ENCODE measurements at places on chromosomes 4 and X.

DNA sequence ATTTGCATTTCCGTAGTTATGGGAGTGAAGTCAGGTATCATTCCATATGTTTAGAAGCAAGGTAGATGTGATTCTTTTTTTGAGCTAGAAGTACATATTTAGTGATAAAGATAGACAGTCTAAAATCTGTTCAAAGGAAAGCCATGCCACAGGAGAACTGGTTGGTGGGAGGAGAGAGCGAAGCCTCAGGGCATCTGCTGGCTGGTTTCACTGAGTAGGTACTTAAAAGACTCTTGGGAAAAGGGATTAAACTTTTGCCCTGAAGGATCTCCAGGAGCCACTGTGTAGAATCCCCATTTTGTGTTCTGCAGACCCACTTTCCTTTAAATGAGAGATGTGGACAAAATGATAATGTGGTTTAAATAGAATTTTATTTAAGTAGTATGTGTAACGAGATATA is 89.6 kb downstream of the SHROOM2 start:
- DNase-seq = no peak

DNA sequence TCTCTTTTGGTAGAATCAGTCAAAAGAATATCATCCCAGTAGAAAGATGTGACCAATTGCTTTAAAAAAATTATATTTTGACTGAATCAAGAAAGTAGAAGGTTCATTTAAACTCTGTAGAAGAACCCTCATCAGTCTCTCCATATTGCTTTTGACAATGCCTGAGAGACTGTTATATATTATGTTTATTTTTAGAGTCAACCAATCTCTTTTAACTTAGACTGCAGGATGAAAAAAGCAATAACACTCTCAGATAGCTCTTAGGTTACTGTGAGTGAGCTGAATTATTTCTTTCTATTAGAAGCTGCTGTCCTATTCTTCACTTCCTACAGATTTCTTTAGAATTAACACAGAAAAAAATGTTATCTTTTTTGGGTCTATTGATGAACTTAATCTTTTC is 38.1 kb downstream of the GALNTL6 start:
- no peak for DNase-seq

GRCh38 chrX:123550829-123551228 is 182.0 kb downstream of the THOC2 start:
- no peak for DNase-seq

DNA sequence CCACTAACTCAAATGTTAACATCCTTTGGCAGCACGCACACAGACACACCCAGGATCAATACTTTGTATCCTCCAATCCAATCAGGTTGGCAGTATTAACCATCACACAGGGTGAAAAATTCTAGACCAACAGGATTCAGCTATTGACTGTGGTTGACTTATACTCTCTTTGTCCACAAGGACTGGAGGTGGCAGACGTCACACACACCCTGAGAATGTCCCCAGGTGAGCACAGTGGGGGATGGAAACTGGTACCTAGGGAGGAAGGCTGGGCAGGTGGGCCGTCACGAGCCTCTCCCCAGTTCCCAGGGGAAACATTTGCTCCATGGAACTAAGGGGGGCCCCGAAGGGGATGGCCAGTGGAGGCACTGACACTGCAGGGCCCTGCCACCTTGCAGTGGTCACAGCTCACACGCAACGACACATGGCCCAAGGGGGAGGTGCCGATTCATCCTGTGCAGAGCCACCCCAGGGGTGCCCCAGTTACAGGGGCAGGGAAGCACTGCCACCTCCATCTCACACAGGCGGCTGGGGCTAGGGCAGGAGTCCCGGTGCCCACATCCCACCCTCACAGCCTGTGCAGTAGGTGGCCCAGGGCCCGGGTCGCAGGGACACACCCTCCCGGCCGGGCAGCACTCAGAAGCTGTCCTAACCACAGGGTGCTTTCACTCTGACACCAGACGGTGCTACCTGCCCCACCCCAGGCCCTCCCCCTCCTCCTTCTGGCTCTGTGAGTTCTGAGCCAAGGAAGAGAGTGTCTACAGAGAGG is 17.4 kb downstream of the ZFYVE28 start:
- no peak for DNase-seq

DNA sequence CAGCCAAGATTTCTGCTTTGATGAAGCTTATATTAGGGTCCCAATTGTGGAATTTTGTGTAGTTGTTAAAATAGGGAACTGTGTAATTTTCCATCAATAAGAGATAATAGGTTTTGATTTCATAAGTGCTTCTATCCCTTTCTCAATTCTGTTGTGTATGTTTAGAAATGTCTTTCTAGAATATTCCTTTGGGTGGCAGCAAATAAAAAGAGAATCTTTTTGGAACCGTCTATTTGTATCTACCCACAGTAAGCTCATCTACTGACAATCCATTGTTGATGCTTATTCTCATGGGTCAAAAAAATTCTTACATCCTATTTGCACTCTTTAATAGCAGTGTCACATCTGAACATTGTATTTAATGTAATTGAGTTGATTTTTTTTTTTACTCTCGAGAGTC is 61.7 kb downstream of the TMA16 start:
- no peak for DNase-seq

- no peak for DNase-seq
Observed at GRCh38 chr4:122847931-122848330, 21.3 kb downstream of the FGF2 start.

GRCh38 chr4:82373486-82373815 is 340 bp downstream of the HNRNPD start:
- no peak for DNase-seq

GRCh38 chrX:132648895-132649294 is 160.1 kb upstream of the MBNL3 start:
- no peak for DNase-seq

- no peak for DNase-seq
Observed at GRCh38 chrX:49844611-49845010, 15.5 kb downstream of the PAGE4 start.

DNA sequence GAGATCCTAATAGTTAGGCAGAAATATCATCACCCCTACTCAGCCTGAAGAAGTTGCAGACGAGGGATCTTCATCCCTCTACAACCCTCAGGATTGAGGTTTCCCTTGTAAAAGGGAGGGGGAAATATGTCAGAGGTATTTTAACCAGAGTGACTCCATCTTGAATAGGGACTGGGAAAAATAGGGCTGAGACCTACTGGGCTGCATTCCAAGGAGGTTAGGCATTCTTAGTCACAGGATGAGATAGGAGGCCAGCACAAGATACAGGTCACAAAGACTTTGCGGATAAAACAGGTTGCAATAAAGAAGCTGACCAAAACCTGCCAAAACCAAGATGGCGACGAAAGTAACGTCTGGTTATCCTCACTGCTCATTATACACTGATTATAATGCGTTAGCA is 17.5 kb downstream of the IL13RA2 start:
- DNase-seq = no peak

DNA sequence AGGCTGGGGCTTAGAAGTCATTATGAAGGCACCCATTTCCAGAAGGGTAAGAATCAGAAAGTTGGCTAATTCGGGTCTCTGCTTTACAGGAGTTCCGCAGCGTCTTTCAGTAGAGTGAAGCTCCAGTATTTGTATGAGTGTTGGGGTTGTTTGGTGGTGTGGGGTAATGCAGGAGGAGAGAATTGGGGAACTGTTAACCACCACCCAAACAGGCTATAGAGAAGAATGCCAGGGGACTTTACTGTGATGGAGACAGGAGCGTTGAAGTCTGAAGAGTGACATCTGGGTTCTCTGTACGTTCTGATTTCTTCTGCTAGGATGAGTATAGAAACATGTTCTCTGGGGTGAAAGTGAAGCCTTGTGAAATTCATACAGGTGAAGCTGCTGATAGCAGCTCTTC is 96.3 kb downstream of the TBL1X start:
- no peak for DNase-seq

- DNase-seq = no peak
Observed at GRCh38 chrX:538311-538710, 92.3 kb upstream of the SHOX start.

- DNase-seq = no peak
Observed at GRCh38 chr4:166323250-166323649, 450.2 kb downstream of the TLL1 start.

DNA sequence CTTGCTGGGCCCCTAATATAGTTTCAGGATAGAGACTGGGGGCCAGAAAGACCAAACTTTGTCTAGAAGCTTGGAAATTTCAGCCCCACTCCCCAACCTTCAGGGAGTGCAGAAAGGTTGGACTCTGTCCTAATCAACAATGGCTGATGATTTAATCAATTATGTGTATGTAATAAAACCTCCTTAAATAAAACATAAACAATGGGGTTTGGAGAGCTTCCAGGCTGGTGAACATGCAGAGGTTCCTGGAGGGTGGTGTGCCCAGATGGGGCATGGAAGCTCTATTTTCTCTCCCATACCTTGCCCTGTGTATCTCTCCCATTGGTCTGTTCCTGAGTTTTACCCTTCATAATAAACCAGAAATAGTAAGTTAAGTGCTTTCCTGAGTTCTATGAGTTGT is 174.2 kb downstream of the GC start:
- no peak for DNase-seq

- no peak for DNase-seq
Observed at GRCh38 chr4:136918772-136919171, 613.5 kb downstream of the PCDH18 start.

DNA sequence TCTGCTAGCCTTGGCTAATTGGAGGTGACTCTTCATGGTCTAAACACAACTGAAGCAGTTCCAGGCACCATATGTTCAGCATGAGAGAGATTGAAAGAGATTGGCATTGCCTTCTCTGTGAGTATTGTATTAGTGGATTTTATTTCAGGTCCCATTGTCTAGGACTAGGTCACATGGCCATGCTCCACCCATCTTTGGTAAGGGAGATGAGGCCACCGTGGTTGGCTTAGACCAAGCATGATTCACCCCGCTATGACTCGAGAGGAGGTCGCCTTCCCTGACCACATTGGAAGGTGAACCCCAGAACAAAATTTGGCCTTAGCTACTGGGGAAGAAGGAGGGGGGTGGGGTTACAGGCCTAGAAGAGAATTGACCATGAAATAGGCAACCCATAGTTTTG is 109.9 kb upstream of the BCOR start:
- no peak for DNase-seq

- DNase-seq = no peak
Observed at GRCh38 chr4:141647966-141648365, 11.6 kb downstream of the IL15 start.

DNA sequence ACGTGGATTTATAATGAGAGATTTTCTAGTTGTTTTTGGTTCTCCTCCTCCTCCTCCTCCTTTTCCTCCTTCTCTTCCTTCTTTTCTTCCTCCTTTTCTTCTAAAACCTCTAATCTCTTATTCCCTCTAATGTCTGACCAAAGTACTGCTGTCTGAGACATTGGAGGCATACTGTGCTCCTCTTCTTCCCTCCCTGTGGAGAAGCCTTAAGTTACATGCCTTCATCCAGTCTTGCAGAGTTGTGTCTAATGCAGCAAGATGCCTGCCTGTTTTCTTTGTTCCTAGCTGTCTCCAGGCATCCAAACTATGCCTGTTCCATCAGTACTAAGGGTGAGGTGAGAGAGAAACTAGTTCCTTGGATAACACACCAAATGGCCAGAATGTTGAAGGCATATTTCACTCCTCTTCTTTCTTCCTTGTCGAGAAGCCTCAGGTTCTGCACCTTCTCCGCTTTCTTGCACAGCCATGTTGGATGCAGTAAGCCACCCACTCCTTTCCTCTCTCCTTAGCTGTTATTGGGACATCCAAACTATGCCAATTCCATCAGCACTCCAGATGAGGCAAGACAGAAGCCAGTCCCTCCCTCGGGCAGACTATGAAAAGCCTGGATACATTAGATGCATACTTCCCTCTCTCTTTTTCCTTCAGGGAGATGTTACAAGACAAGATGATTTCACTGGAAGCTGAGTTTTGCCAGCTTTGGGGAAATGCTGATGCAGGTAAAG is 285.7 kb upstream of the TRAM1L1 start:
- no peak for DNase-seq

- DNase-seq = no peak
Observed at GRCh38 chr4:1061760-1062159, 50.3 kb downstream of the FGFRL1 start.

DNA sequence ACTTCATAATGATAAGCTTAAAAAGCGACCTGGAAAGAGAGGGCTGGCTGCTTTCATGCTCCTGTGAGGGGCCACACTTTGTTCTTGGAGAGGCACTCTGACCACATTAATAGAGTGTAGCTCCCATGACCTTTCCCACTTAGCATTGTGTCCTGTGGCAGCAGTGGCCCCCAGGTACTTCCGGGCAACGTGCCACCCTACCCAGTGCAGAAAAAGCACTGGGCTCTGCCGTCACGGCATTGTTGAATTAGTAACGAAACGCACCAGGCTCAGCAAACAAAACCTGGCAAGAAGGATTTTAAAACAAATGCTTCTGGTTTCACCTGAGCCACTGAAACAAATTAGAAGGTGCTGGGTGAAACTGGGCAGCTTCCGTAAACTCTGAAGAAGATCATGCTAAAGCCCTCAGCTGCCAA is 5.4 kb upstream of the SORBS2 start:
- DNase-seq = no peak

- no peak for DNase-seq
Observed at GRCh38 chr4:155322782-155323181, 54.0 kb downstream of the MAP9 start.

DNA sequence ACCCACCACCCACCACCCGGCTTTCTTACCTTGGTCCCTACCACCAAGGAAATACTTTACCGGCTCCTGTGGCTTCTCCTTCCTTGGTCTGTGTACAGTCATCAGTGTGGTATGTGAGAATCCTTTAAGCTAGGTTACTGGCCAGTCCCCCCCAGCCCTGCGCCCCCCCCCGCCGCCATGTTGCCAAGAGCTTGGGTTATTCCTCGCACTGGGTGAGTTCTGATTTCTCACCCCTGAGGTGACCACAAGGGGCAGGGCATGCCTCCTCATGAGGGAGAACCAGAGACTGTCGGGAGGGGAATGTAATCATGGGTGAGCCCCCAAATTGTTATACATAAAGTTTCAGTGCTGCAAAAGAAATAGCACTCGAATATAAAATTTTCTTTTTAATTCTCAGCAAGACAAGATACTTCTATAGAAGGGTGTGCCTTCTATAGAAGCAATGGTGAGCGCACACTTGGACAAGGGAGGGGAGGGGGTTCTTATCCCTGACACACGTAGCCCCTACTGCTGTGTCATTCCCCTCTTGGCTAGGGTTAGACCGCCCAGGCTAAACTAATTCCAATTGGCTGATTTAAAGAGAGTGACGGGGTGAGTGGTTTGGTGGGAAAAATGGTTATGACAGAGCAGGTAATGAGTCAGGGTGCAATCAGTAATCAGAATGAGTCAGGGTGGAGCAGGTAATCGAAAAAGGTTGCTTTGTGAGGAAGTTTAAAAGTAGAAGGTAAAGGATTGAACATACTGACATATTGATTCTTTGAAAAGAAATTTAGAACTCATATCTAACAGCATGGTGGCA is 133.2 kb downstream of the KDM6A start:
- DNase-seq = no peak

Measured in activated naive CD4-positive, alpha-beta T cell treated with anti-CD3 and anti-CD28 coated beads, Interleukin-2, amount 50 U/mL, for 72 hours (primary cell).